Upper lobe of right lung (tissue), 1 donor: ENCODE measurements at places on chromosomes 2 and 18. TPM values are rescaled to one million over a fixed set of nuclear protein-coding genes. Genes with fewer than 3 reads are reported as not detected.

- H3K4me3 ChIP-seq, result no peak overlapping the region
- DNase-seq, result no peak
- no peaks in the 10 kb centered on the region for H3K4me1 ChIP-seq
- no peaks in the 10 kb centered on the region for H3K36me3 ChIP-seq
- H3K27ac ChIP-seq, result no peak overlapping the region
These were observed 11.0 kb upstream of the RNF144A start for GRCh38 chr2:6906165-6906741.

Gene SERPINB3
- total RNA-seq, result not detected

GRCh38 chr2:9378433-9379390, 44.6 kb downstream of the ITGB1BP1 start:
- H3K36me3 ChIP-seq, result no peaks in the 10 kb centered on the region
- peak; percentile 53 for DNase-seq
- peaks cover 29% of the 10 kb centered on the region for H3K4me1 ChIP-seq
- no peak overlapping the region for H3K4me3 ChIP-seq
- H3K27me3 ChIP-seq, result no peaks in the 10 kb centered on the region
- peak overlapping the region; percentile 63 for H3K27ac ChIP-seq

- no peak overlapping the region for H3K27ac ChIP-seq
- H3K27me3 ChIP-seq, result no peaks in the 10 kb centered on the region
- H3K4me1 ChIP-seq, result no peaks in the 10 kb centered on the region
- DNase-seq, result no peak
These were observed 70.3 kb upstream of the CWC22 start for GRCh38 chr2:180077295-180077906.

Gene ATOH8
- total RNA-seq, result 93.6 TPM
